ENCODE measurements at places on chromosomes 1 and 21. TPM values are rescaled to one million over a fixed set of nuclear protein-coding genes. Genes with fewer than 3 reads are reported as not detected.

Gene ARHGEF16
- 5.6 TPM for total RNA-seq

Gene TNFRSF8
- total RNA-seq, result 0.13 TPM

Gene POFUT2
- 17.3 TPM for total RNA-seq

Gene LIN28A
- total RNA-seq, result not detected

Gene RYR2
- total RNA-seq, result 0.05 TPM

Gene C1orf141
- total RNA-seq, result not detected

Gene MTARC2
- total RNA-seq, result 9.7 TPM

Gene CASQ1
- not detected for total RNA-seq

Gene TRIM67
- total RNA-seq, result 0.11 TPM

Gene TP73
- 0.98 TPM for total RNA-seq

Gene TMEM81
- total RNA-seq, result 2.3 TPM

Gene GABRD
- 0.39 TPM for total RNA-seq

Gene MYOG
- total RNA-seq, result not detected

Gene AMY1B
- total RNA-seq, result not detected

Gene S100A7
- total RNA-seq, result not detected

Gene TCEA3
- total RNA-seq, result 0.86 TPM

Gene BEND5
- total RNA-seq, result not detected

Gene MFAP2
- total RNA-seq, result 1.3 TPM

Gene ANKRD35
- total RNA-seq, result 0.07 TPM

Gene EPHA2
- 130 TPM for total RNA-seq

Gene FCGR3B
- total RNA-seq, result not detected

Gene TCP10L
- total RNA-seq, result 0.75 TPM

Gene AMY1C
- not detected for total RNA-seq

Gene RGS8
- not detected for total RNA-seq

Gene TDRD5
- total RNA-seq, result not detected

Gene TMEM9
- 68.3 TPM for total RNA-seq

Gene DUSP23
- total RNA-seq, result 58.0 TPM

Gene LCE3E
- not detected for total RNA-seq

Data from A549 treated with dexamethasone at 1 μM for 4 hours (cell line).